Tracheal epithelial cell (primary cell): ENCODE measurements at places on chromosomes 2 and 18. TPM values are rescaled to one million over a fixed set of nuclear protein-coding genes. Genes with fewer than 3 reads are reported as not detected.

Gene HRH4
- under 0.01 and 0.64 TPM in 2 replicates for total RNA-seq

Gene BMP10
- not detected in 2 replicates for total RNA-seq

Gene FNDC4
- 9.0 and 16.9 TPM in 2 replicates for total RNA-seq

Gene C2orf15
- total RNA-seq, result 1.7 TPM in 1 of 2 replicates, not detected in the other

Gene SCTR
- not detected in 2 replicates for total RNA-seq
